Suprapubic skin (tissue), 4 donors: ENCODE measurements at places on chromosomes 3 and 15. TPM values are rescaled to one million over a fixed set of nuclear protein-coding genes. Genes with fewer than 3 reads are reported as not detected.
A peak's percentile ranks its signal among the peaks of the same experiment; 100 is the strongest.

Gene SLC28A2
- total RNA-seq = not detected

Gene DCLK3
- 0.08 TPM for total RNA-seq

DNA sequence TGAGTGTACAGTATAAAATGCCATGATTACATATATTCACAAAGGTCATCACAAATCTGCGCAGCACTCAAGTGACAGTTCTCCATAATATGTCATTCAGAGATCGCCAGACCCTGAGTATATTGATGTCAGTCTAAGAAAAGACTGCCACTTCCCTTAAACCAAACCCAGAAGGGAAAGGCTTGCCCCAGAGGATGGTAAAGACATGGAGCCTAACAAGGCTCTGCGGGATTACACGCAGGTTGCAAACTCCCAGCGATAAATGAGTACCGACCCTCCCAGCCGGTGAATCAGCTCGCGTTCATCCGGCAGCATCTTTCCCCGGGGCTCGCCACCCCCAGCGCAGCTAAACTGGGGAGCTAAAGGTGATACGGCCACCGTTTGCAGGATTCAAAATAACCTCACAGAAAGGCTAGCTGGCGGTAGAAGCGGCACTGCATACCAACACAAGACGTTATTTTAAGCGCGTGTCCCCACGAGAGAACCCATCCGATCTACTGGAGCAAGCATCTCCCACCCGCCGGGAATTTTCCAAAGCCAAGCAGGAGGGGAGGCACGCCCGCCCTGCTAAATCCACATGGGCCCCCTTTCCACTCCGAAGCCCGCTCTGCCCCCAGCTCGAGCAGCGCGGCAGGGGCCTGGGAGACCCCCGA, 643 bp downstream of the MYO5A start:
- DNase-seq = no peak

Gene SLC26A6
- total RNA-seq = 27.7 TPM

DNA sequence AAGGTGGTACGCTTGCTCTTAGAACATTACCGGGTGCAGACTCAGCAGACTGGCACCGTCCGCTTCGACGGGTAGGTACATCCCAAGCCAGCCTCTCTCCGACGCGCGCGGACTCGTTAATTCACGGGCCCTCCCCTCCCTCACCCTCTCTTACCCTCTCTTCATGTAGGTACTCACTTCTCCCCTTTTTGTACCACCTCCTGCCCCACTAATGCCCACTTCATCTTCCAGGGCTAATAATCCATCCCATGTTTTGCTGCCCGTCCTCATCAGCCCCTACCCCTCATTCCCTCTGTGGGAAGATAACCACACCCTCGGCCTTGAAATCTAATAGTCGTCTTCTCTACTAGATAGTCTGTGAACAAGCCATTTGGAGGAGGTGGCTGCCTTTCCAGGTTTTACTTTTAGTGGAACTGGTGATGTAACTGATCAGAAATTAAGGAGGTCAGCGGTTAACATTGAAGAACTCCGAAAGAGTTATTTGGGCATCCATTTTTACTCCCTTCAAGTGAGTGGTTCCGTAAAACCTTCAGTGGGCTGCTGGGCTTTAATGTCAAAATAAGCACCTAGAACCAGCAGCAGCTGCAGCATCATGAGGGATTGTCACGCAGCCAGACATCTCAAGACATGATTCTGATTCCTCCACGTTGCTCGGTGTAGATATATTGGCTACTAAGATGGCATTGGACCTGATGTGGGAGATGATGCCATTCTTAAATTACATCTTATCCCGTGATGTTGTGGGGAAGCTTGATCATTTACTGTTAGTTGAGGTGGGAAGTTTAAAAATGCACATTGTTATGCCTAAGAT, 1.3 kb downstream of the FEM1B start:
- peak; percentile 75 for DNase-seq

Gene PRICKLE2
- total RNA-seq = 6.7 TPM

DNA sequence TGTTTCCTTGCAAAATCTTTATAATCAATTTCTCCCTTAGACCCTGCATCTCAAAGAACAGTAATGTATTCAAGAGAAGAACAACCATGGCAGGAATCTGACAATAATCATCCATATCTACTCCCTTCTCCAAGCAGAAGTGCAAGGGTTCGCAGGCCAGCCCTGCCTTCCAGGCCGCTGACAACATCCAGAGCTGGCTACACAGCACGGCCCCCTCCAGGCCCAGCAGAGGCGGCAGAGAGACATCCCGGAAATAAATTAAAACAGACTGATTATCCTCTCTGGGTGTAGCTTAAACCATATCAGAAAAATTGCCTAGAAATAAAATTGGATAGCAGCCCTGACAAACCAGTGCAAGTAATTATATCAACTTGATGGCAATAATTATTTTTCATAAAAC, 223.3 kb downstream of the FAM43A start:
- no peak for DNase-seq

DNA sequence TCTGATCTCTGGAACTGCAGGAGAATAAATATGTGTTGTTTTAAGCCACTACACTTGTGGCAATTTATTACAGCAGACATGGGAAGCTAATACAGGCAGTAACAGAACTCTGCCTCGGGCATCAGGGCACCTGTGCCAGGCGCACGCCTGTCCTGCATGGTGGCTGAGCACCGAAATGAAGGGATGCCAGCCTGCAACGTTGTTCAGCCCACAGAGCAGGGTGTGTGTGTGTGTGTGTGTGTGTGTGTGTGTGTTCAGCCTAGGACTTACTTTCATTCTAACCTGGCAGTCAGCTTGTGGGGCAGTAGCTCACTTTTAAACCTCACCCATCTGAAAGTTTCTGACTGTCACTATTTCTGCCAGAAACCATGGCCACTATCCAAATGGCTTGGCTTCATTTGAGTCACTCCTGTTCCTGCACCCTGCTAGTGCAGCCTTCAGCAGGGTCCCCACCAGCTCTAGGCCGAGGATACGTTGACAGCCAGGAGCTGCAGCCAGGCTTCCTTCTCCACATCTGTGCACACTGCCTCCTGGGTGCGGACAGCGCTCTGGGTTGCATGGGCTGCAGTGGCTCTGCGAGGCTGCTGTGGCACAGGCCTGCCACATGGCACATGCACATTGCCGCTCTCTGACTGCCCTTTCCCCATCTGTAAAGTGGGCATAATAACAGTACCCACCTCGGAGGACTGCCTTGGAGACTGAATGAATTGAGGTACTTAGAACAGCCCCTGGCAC, 4.5 kb downstream of the UROC1 start:
- no peak for DNase-seq

DNA sequence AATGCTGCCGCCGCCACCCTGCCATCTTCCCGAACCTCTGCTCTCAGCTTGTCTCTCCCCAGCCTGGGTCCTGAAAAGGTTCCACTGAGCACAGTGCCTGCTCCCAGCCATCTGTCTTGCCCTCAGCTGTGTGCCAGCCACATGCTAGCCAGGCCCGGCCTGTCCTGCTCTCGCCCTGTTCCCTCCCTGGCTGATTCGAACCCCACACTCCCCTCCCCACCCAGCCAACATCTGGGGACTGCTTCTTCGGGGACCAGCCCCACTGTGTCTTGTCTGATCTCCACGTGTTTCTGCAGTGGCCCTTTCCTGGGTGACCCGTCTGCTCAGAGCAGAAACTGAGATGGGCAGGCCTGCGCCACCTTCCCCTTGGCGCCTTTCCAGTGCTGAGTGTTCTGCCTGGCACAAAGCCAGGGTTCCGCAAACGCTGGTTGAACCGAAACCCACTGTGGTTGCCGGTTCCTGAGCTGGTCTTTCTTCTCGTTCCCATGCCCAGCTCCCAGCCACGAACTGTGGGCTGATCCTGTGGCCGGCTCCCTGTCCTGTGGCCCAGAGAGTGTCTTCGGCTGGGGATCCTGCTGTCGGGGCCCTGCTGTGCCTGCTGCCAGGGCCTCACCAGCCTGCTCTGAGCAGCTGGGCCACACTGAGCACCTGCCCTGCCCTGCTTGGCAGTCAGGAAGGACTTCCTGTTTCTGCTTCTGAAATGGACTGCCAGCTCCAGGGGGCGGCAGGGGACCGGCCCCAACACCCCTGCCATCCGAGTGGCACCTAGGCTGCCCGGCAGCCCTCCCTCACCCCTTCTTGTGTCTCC, 62.7 kb upstream of the KLF13 start:
- DNase-seq = peak; percentile 85
